ENCODE measurements at places on chromosomes 7 and 10.

DNA sequence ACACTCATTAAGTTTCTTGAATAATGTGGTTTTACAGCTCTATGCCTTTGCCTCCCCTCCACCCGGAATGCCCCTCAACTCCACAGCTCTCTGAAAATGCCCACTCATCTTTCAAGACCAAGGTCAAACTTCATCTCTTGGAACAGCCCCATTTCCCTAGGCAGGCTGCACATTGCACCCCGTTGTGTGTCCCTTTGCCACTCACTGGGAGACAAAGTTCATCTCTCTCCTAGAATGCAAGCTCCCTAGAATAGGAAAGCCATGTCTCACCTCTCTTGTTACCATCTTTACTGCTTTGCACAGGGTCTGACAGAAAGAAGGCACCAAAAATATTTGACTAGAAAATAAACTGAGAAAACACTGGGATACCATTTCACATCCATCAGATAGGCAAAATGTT is 33.3 kb downstream of the UBE2H start:
- DNase-seq: no peak

- DNase-seq: no peak
These were observed 38.0 kb downstream of the PRKAG2 start for GRCh38 chr7:151838861-151839381.

DNA sequence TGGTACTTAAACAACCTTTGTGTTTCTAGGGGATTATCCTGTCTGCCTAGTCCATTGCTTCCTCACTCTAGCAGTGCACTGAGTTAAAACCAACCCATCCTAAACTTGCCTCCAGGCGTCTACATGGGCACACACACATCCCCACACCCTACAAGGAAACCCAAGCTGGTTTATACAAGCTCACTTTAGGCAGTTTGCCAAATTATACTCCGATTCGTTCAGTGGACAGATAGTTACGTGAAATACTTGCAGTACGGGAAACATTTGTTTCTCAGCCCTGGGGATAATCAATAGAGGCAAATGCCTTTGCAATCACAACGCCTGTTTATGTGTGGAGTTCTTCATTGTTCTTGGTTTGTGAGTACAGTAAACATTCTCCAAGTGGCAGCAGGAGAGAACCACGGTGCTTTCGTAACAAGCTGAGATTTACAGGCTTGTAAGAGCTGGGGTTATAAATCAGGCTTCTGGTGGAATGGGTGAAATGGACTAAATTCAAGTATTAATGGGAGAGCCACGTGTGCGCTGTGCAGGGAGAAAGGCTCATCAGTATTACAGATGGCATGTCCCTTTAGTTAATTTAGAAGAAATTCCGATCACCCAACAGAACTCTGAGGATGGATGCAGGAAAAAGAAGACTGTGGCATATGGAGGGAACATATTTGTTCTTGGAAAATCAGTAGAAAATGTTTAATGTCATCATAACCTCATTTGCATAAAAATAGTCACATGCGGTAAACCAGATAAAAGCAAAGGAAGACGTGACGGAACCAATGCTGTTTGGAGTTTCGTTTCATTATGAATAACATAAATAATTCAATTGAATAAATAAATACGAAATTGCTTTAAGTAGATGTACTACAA is 217.1 kb downstream of the GALNT17 start:
- DNase-seq: no peak

- peak; percentile 72 for DNase-seq
These were observed 22.3 kb downstream of the BZW2 start for GRCh38 chr7:16668049-16668858.

- DNase-seq: no peak
These were observed 40.2 kb downstream of the NUP205 start for GRCh38 chr7:135597926-135598305.
